Esophagus mucosa (tissue), 1 donor: ENCODE measurements at places on chromosomes 7 and 10. TPM values are rescaled to one million over a fixed set of nuclear protein-coding genes. Genes with fewer than 3 reads are reported as not detected.

Gene OPN1SW
- total RNA-seq = not detected

Gene SPDYE2
- not detected for total RNA-seq

Gene PHYHIPL
- not detected for total RNA-seq

Gene CYP3A5
- 26.4 TPM for total RNA-seq

Gene DNAH11
- 1.1 TPM for total RNA-seq

Gene SGCE
- 1.2 TPM for total RNA-seq
